RCC 7860 (cell line): ENCODE measurements at places on chromosomes 5 and 9.

- DNase-seq: no peak
These were observed 165.1 kb upstream of the SLC30A5 start for GRCh38 chr5:68928617-68929302.

- DNase-seq: no peak
These were observed 350.8 kb downstream of the EFNA5 start for GRCh38 chr5:107319901-107320300.

GRCh38 chr9:12748016-12748415 is 26.8 kb upstream of the LURAP1L start:
- no peak for DNase-seq

DNA sequence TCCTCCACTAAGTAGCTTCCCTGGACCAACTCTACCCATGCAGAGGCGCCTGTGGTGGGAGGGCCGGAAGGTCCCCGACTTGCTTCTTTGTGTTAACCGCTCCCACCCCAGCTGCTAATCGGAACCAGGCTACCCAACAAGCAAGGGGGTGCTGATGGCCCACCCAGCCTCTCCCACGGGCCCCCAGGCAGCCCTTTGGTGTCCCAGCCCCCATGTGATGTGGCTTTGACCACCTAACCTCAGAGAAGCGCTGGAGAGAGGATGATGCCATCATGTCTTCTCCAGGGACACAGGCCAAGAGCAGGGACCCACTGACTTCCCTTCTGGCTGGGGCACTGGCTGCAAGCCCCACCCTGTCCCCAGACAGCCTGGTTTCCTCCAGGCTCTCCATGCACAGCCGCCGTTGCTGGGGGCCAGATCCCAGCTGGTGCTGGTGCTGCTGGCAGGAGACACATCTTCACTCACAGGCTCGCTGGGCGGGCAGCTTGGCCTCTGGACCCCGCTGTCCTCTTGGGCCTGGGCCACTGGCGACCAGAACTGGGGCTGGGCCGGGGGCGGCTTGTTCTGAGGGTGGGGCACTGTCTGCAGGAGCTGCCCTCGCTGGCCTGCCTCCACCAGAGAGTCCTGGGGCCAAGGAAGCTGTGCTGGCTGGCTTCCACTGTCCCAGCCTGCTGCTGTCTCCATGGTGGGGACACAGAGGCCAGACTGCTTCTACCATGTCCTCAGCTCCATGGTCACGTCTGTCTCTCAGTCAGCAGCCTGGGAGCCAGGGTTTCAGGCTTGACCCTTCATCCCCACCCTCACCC is 27.8 kb downstream of the LAMC3 start:
- DNase-seq: no peak

DNA sequence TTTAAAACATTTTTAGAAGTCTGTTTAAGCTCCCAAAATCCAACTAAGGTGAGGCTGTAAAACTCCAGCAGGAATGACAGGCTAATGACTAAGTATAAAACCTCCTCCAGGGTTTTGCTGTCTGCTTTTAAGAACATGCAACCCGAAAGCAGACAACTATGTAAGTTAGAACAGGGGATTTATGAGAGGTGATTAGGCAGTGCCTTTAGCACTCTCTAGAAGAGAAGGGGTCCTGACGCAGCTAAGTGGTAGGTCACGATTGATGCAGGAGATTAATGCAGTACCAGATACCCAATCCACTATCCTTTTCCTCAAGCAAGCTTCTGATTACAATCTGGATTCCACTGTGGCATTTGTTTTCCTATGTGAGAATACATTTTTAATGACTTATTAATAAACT is 25.9 kb downstream of the HOMER1 start:
- no peak for DNase-seq

- no peak for DNase-seq
These were observed 30.5 kb upstream of the LRRC70 start for GRCh38 chr5:62547945-62548630.

DNA sequence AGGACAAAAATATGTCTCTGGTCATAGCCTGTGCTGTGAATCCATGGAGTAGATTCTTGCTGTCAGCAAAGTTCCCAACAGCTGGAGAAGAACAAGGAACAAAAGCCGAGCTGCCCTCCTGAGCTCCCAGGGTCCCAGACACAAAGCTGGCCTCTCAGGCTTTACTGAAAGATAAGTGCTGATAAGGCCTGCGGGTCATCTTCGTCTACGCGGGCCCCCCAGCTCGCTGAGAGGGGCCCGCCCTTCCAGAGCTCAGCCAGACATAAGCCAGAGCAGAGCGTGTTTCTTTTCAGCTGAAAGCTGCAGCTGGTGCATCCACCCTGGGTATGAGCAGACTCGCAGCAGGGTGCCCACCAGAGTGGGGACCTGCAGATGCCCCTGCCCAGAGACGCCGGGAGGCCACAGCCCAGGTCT is 84.7 kb downstream of the HSD17B3 start:
- no peak for DNase-seq

GRCh38 chr5:131368866-131369265 is 105.0 kb downstream of the CDC42SE2 start:
- no peak for DNase-seq

DNA sequence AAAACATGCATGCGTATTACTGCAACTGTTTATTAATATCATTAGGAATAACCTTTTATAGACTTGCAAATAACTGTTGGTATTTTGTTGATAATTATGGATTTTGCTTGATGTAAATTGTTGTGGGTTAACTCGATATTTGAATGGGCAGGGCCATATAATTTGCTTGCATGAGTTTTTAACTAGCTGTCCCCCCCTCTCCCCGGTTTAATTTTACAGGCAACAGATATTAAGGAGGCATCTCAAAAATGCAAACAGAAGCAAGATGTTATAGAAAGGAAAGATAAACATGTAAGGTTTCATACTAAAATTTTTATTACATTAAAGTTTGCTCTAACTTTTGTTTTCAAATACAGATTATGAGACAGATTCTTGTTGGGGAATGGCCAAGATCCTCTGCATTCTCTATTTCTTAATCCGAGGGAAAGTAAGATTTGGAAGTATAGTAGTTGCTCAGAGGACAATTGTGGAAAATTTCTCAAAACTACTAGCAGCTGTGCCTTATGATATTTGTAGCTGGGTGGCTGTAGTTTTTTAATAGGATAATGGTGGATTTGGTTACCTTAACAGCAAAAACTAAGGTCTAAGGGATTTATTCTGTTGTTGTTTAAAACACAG is 27.3 kb downstream of the SMC5 start:
- DNase-seq: no peak

DNA sequence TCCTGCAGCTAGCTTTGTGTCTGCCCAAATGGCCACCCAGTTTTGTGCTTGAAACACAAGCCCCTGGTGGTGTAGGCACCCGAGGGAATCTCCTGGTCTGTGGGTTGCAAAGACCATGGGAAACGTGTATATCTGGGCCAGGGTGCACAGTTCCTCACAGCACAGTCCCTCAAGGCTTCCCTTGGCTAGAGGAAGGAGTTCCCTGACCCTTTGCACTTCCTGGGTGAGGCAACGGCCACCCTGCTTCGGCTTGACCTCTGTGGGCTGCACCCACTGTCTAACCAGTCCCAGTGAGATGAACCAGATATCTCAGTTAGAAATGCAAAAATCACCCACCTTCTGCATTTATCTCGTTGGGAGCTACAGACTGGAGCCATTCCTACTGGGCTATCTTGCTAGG is 865.0 kb upstream of the ACO1 start:
- DNase-seq: no peak

- peak; percentile 93 for DNase-seq
These were observed 58.2 kb downstream of the RICTOR start for GRCh38 chr5:39015743-39016586.

- DNase-seq: no peak
These were observed 37.7 kb upstream of the PSD2 start for GRCh38 chr5:139757727-139758509.

GRCh38 chr5:118007262-118007661 is 981.1 kb downstream of the DTWD2 start:
- DNase-seq: no peak

- no peak for DNase-seq
These were observed 2062.2 kb upstream of the CDH6 start for GRCh38 chr5:29131285-29131684.

DNA sequence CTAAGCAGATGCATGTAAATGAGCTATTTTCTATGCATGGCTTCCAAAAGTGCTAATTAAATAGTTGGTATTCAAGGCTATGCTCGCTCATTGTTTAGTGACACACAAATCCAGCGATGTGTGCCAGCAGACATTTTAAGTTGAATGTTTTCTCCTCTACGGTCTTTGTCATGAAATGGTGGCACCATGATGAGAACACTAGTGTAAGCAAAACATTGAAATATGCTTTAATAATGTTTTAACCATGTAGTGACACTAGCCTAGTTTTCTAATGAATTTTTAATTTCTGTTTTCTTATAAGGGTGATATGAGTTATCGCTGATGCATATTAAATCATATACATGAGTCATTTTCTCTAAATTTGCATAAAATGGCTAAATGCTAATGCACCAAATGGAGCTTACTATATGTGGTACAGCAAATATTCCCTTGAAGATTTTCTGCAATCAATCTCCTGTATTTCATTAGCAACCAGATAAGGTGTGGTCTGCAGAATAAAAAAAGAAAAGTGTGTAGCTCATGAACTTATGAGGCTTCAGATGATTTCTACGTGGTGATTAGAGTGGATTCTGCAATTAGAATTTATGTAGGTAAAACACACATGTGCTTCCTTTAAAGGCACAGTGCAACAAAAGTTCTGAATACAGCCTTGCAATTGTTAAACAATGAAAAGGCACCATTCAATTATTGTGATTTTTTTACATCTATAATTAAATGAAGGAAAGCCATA is 226.6 kb downstream of the MEF2C start:
- DNase-seq: no peak

DNA sequence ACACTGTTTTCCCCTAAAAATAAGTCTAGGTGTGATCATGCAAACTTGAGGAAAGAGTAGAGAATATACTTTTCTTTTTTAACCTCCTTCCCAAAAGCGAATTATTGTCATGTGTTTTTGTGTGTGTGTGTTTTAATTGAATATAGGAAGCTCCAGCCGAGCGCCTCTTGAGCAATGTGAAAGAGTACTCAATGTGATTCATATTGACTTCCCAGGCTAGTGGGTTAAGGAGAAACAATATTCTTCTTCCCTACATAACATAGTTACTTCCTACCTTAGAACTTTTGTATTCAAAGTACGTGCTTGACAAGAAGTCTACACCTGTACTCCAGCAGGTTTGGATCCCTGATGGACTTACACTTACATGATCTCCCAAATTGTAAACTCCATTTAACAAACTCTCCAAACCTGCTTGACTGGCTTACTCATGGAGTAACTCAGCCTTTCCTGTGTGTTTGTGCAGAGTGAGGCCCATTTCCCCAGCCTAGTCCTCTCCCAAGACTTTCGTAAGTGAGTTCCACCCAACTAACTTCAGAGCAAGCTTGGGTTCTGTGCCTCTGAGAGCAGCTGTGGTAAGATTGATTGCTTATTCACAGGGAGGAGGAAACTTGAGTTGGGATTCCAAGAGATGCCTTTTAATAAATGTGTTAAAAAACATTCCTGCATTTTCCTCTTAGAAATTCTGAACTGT is 9.3 kb downstream of the SLC28A3 start:
- DNase-seq: no peak

DNA sequence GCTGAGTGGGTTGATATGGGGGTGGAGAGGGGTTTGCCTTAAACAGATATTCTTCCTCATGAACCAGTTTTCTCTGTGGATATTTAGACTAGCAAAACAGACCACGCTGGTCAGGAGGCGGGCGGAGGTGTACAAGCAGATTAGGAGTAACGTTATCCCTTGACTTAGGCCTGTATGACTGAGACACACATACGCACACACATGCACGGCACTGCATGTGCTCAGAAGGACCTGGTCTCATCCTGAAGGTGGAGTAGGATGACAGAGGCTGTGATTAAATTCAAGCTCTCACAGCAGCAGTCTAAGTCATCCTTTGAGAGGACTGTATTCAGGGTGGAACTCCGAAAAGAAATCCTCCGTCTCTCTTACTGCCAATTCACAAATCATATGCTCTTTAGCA is 209.7 kb downstream of the DIRAS2 start:
- peak; percentile 64 for DNase-seq

- no peak for DNase-seq
These were observed 34.2 kb downstream of the SUSD1 start for GRCh38 chr9:112140936-112141335.

- no peak for DNase-seq
These were observed 55.4 kb upstream of the SGCD start for GRCh38 chr5:156271569-156271968.

DNA sequence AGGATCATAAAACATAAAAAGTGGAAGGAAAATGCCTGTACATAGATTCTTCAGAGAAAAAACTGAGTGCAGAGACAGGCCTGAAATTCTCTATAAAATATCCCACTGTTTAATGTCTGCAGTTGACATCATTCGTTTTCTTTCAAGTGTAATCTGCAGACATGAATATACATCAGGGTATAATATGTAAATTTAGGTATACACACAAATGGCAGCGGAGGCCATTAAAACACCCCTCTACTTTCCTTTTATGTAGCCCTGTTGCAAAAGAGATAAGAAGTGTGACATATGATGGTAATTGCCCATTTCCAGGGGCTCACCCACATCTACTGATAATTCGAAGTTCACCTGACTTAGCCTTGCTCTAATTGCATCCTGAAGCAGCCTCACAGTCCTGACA is 164.3 kb downstream of the SLC24A2 start:
- no peak for DNase-seq

- DNase-seq: peak; percentile 50
These were observed 679 bp upstream of the KDM4C start for GRCh38 chr9:6757132-6757455.

- DNase-seq: no peak
These were observed 114.3 kb upstream of the PAPPA start for GRCh38 chr9:116039312-116039711.

- DNase-seq: no peak
These were observed 79.0 kb downstream of the PRLR start for GRCh38 chr5:35151146-35151920.

- no peak for DNase-seq
These were observed 30.9 kb upstream of the CPEB4 start for GRCh38 chr5:173857234-173857633.

GRCh38 chr5:88952996-88953643 is 70.1 kb upstream of the MEF2C start:
- DNase-seq: no peak

GRCh38 chr9:35257986-35258659 is 96.3 kb downstream of the UNC13B start:
- DNase-seq: no peak

DNA sequence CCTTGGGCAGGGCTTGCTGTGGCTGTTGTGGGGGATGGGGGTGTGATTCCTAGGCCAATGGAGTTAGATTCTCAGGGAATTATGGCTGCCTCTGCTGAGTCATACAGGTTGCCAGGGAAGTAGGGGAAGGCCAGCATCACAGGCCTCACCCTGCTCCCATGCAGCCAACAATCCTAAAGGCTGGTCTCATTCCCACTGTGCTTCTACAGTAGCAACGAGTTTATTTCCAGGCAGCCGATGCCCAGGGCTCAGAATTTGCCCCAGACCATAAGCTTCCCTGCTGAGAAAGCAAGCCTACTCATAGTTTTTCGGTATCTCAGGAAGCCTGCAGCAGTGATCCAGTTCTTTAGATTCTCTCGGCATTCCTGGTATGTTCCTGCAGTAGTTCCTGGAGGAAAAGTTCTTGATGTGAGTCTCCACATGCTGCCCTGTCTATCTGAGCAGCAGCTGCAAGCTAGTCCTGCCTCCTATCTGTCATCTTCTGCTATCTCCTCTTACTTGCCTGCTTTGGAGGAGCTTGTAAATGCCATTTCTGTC is 59.3 kb upstream of the SELENOP start:
- DNase-seq: no peak
